PC-9 (cell line): ENCODE measurements at places on chromosomes 1 and 21. TPM values are rescaled to one million over a fixed set of nuclear protein-coding genes. Genes with fewer than 3 reads are reported as not detected.
A peak's percentile ranks its signal among the peaks of the same experiment; 100 is the strongest.

OR2M4 gene
- not detected in 2 replicates for total RNA-seq

DUSP10 gene
- total RNA-seq = 7.0 and 8.7 TPM in 2 replicates

OR2L8 gene
- not detected in 2 replicates for total RNA-seq

SLC30A10 gene
- not detected in 2 replicates for total RNA-seq

ADAM15 gene
- 187 and 195 TPM in 2 replicates for total RNA-seq

ATP1A4 gene
- total RNA-seq = not detected in 2 replicates

SPRR5 gene
- not detected in 2 replicates for total RNA-seq

HPCA gene
- total RNA-seq = not detected in 2 replicates

- DNase-seq = no peak
Measured at GRCh38 chr21:31885146-31885545, 12.3 kb downstream of the HUNK start.

DNA sequence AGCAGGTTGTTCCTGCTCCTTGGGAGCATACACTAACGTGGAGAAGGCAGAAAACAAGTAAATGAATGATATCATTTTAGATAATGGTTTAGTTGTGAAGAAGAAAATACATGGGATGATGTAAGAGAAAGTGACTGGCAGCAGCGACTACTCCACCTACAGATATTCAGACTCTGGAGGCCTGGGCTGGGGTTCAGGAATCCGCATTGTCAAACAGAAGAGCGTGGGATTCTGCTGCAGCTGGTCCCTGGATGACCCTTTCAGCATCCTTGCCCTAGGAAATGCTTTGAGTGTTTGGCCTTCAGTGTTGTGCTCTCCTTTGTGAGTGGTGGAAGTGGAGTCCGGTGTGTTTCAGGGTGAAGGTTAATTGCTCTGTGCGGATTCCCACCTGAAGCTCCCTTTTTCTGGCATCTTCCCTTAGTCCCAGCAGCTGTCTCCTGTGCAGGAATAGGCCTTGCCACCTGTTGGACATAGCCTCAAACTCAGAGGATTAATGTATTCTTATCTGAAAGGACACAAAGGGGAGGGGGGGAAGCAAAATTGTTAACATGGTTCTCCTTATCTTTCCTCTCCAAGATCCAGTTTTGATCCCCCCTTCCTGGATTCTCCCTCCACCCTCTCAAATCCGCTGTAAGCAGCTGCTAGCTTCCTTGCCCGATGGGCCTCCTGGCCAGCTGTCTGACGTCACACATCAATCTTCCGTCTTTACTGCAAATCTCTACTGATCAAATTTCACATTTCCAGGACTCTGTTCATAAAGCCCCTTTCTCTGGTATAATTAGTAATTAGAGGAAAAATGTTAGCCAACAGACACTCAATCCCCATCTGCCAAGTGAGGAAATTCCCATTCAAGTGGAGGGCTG lies 68.3 kb upstream of the SPAG17 start:
- DNase-seq = no peak

DNA sequence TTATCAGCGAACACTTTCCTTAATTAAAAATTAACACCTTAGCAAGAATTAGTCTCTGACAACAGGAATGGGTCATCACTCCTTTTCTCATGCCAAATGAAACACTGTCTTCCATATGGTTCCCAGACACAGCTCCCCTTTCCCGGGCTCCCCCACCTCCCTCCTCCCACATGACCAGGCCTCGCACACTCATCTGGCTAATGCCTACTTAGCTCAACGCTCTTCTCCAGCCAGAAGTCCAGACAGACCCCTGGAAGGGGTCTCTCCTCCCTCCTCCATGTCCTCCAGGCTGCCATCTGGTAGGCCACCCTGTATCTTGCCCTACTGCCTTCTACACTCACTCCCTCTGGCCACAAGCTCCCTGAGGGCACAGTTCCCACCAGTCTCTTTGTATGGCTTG lies 39.9 kb downstream of the KCNC4 start:
- no peak for DNase-seq

DNA sequence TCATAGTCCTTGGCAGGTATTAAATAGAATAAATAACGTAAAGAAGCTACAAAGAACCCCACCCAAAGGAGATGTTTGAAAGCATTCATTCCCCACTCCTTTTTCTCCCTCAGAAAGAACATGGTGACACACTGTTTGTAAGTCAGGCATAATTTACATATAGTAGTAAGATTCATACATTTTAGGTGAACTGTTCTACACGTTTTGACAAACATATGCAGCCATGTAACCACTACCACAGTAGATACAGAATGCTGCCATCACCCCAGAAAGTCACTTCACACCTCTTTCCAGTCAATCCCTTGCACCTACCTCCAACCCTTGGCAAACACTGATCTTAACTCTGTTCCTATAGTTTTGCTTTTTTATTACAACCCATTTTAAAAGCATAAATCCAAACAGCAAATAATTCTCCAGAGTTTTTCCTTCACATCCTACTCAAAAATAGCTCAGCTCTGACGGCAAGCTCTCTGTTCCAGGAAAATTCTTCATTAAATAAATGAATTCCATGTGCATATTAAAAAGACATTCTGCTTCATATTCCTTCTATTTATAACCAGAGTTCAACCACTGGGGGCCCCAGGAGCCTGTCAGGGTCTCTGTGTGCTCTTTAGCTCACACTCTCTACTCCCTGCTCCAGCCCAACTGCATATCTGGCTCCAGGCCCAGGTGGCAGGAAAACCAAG lies 258.8 kb downstream of the PLPP3 start:
- no peak for DNase-seq

DNA sequence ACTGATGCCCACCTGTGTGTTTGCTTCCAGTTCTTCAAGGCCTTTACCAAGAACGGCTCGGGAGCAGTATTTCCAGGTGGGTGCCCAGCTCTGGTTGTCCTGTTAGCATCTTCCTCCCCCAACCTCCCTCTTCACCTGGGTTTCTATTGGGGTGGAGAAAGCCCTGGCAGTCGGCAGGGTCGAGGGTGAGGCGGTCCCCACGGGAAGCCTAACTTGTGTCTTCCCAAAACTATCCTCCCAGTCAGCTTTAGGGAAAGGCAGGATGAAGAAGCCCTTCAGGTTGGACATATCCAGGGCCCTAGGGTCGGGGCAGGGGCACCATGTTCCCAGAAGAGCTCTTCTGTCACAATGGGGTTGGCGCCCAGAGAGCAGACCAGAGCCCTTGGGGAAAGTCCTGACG lies 20.6 kb downstream of the QSOX1 start:
- no peak for DNase-seq

- DNase-seq = no peak
Measured at GRCh38 chr1:57882934-57883641, 459.2 kb upstream of the DAB1 start.

DNA sequence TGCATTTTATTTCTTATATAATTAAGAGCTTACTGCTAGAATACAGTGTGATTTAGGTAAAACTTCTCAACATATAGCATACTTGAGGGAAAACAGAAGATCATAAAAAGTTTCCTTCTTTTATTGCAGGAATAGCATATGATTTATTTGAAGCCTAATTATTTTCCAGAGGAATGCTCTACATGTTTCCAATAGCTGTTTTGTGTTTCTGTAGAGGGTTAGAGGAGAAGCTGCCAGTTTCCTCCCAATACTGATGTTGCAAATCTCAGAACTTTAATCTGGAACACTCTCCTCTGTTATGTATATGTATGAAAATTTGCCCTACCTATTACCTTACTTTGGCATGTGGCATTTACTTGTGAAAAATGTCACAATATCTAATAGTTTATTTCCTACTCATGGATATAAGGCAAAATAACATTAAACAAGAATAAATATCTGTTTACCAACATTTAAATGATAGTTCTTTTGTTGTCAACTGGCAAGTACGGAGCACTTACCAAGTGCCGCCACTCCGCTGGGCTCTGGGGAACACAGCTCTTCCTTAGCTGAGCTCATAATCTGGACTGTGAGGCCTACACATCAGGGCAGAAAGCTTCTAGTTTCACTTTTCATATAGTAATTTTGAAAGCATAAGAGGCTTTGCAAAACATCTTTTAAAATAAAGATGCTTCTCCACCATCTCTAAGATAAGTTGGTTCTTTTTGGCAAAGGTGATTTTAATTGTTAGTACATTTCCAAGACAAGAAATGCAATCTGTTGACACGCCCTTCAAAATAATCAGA lies 239.8 kb upstream of the C1orf105 start:
- DNase-seq = no peak

GRCh38 chr1:9859281-9860014 lies 35.7 kb upstream of the CLSTN1 start:
- no peak for DNase-seq

DNA sequence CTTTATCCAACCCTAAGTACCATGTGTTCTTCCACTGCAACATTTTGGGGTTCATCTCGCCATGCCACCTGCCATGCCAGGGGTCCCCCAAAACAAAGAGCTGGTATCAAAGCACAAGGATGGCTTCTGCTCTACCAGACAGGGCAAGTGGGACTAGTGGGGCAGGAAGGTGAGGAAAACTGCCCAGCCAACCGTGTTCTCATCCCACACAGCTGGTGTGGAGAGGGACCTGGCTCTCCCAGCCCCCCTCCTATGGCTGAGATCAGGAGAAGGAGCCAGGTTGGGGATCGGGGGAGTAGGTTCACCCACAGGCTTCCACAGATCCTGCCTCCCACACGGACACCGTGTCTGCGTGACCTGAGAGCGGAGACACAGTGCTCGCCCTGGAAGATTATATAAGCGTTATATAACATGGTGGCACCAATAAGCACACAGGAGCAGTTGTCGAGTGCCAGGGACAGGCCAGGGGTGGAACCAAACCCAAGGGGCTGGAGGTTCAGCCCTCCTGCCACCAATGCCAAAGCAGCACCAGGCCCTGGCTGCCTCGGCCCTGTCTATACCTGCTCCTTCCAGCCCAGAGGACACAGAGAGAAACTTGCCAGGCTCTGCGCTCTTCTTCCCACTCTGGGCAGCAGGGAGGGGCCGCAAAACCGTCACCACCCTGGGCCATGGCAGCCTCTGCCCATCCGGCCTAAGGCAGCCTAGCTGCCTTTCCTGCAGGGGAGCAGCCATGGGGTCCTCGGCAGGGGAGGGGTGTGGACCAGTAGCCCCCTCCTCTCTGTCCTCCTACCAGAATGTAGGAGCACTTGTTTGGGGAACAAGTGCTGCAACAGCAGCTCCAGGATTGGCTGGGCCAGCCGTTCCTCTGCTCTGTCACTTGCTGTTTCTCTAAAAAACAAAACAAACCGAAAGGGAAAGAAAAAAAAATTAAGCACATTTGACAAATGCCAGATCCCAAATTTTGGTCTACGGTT lies 43.5 kb downstream of the CD34 start:
- no peak for DNase-seq

- DNase-seq = no peak
Measured at GRCh38 chr1:24071941-24072340, 40.0 kb downstream of the MYOM3 start.

- peak; percentile 77 for DNase-seq
Measured at GRCh38 chr1:151988405-151988923, 5.2 kb downstream of the S100A10 start.

DNA sequence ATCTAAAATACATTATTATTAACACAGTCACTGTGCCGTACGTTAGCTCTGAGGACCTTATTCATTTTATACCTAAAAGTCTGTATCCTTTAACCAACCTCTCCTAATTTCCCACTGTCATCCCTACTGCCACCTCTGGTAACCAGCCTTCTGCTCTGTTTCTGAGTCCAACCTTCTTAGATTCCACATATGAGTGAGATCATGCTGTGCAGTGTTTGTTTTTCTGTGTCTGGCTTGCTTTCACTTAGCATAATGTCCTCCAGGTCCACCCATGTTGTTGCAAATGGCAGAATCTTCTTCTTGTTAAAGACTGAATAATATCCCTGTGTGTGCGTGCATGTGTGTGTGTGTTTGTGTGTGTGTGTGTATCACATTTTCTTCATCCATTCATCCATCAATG lies 64.2 kb downstream of the ETS2 start:
- DNase-seq = no peak

DNA sequence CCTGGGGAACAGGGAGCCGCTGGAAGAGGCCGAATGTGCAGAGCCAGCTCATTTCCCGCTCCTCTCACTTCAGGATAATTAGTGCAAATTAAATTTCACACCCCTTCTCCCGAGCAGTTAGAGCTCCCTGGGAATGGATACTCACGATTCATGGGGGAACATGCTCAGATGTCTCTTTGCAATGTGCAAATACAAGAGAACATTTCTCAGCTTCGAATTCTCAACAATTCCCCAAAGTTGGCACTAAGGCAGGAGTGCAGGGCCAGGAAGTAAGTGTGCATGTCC lies 54.9 kb downstream of the CAMK2N1 start:
- DNase-seq = no peak

DNA sequence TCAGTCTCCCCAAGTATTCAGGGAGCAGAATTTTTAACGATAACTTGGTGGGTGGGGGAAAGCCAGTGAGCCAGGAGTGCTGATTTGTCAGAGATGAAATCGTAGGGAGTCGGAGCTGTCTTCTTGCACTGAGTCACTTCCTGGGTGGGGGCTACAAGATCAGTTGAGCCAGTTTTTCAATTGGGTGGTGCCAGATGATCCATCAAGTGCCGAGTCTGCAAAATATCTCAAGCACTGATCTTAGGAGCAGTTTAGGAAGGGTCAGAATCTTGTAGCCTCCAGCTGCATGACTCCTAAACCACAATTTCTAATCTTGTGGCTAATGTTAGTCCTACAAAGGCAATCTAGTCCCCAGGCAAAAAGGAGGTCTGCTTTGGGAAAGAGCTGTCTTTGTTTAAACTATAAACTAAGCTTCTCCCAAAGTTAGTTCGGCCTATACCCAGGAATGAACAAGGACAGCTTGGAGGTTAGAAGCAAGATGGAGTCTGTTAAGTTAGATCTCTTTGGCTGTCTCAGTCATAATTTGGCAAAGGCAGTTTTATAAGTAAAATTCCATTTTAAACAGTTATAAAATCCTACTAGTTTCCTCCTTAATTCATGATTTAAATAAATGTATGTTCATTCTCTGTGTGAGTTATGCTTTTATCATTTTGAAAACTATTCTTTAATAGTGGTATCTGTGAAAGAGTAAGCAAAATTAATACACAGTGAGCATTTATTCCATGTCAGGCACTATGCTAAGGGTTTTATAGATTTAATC lies 51.7 kb downstream of the SLC16A1 start:
- DNase-seq = peak; percentile 72

- DNase-seq = no peak
Measured at GRCh38 chr1:243253211-243253925, 1.7 kb downstream of the CEP170 start.

DNA sequence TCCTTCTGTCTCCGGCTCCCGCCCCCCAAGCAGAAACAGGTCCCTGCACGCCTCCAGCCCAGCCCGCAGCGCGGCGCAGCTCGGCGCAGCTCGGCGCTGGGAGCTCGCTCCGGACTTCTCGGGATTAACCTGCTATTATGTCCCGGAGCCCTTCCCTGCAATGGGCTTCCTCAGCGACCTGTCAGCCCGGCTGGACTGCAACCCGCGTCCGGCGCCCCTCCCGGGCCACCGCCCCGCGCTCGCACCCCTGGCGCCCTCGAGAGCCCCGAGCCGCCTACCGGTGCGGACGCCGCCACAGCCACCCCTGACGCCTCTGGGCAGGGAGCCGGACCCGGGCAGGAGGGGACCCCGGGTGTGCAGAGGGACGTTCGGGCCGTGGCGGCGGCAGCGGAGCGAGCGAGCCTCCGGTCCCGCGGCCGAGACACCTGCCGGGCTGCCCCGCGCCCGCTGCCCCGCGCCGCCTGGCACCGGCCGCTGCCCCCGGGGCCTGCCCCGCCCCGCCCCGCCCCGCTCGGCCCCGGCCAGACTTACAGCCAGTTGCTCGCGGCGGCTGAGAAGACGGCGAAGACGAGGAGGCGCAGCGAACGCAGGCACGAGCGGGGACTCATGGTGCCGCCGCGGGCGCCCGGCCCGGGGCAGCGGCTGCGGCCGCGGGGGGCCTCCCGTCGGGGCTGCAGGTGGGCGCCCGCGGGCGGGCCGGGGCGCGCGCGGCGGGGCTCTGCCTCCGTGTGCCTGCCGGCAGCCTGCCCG lies 407 bp downstream of the WNT4 start:
- DNase-seq = no peak
